Lung (tissue), 17 donors: ENCODE measurements at places on chromosomes 6 and 20. TPM values are rescaled to one million over a fixed set of nuclear protein-coding genes. Genes with fewer than 3 reads are reported as not detected.

DNA sequence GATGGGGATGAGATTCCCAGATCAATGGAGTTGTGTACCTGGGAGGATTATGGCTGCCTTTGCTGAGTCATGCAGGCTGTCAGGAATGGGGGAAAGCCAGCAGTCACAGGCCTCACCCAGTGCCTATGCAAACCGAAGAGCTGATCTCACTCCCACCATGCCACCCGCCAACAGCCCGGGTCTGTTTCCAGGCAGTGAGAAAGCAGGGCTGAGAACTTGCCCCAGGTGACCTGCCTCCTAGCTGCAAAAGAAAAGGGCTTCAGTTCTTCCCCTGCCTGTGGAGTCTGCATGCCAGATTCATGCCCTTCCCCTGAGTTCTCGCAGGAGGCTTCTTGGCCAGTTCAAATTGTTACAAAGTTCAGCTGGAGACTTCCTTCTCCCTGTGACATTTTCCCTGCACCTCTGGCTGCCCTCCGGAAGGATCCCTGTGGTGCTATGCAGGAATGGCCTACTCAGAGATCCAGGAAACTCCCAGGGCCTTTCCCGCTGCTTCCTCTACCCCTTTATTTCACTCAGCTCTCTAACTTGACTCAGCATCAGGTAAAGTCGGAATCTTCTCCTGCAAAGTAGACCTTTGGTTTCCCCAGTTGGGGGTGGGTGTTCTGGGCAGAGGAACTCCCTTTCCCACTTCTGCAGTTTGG lies 71.5 kb upstream of the B3GAT2 start:
- no peak for DNase-seq

GRCh38 chr6:140561701-140562100 lies 1187.3 kb upstream of the CITED2 start:
- no peak for DNase-seq

EFCAB8 gene
- 0.83 TPM for total RNA-seq

MEI4 gene
- not detected for total RNA-seq

DNA sequence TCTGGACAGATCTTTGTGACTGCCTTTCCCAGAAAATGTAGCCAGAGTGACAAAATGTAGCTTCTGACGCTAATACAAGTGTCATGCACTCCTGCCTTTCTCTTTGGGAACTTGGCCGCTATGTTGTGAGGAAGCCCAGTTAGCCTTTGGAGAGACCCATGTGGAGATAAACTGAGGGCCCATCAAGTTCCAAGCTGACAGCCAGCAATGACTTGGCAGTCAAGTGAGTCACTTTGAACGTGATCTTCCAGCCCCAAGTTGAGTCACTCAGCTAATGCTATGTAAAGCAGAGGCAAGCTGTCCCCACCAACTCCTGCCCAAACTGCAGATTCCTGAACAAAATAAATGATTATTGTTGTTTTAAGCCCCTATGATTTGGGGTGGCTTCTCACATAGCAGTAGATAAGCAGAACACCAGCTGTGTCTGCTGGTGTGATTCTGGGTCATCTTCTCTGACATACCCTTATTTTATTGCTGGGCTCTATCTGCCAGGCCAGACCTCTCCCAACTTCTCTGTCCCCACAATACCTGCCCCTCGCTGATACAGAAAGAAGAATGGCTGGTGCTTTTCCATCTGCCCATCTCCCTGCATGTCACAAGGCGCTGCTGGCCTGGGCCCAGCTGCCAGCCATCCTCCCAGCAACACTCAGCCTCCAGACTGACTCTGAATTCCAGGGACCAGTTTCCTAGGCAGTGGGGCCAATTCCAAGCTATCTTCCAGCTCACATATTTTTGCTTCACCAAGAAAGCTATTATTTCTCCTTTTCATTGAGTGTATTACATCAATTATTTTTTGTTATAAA lies 274.8 kb downstream of the LRFN2 start:
- no peak for DNase-seq
